KBM-7 (cell line): ENCODE measurements at places on chromosomes 11 and 22.

- no peak for DNase-seq
These were observed 258.7 kb downstream of the DCDC1 start for GRCh38 chr11:31110830-31111229.

DNA sequence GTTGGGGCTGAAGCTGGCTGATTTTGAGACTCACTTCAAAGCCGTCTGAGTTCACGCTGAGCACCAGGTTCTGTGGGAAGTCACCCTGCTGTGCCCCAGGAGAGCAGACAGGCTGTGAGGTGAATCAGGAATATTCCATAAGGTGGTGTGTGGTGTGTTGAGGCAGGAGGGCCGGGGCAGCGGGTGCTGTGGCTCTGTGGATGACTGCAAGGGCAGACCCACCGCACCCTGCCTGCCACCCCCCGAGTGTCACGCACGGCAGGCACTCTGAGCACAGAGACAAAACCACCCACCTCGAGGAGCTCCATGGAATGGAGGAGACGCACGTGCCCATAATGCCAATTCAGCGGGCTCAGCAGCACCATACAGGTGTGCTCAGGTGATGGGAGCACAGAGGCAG is 147.8 kb downstream of the PKNOX2 start:
- no peak for DNase-seq

DNA sequence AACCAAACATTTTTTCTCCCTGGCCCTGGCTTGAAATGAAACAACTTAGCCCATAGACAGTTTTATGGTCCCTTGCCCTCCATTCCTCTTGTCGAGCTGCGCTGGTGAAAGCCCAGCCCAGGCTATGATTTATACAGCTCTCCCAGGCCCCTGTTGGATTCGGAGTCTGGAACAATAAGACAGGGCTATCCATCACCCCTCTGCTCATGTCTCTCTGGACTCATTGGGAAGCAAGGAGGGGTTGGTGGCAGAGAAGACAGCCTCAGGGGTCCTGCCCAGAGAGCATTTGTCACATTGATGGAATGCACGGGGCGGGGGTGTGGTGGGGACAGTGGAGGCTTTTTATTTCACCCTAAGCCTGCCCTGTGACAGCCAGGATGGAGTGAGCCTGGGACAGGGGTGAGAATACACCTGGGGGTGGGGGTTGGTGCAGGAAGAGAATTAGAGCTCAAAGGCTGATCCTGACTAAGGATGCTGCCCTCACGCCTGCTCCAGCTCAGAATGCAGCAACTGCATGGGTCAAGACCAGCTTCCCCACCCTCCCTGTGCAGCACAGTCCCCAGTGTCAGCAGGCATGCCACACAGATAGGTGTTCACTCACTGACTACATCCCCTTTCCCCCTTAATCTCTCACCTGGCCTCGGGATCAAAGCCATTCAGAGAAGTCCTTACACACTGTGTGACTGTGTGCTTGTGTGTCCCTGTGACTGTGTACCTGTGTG is 10.0 kb upstream of the PKNOX2 start:
- no peak for DNase-seq

GRCh38 chr11:112467721-112468120 is 207.1 kb upstream of the PLET1 start:
- DNase-seq, result no peak
